Renal pelvis (tissue), 12 donors: ENCODE measurements at places on chromosomes 12 and 14.

DNA sequence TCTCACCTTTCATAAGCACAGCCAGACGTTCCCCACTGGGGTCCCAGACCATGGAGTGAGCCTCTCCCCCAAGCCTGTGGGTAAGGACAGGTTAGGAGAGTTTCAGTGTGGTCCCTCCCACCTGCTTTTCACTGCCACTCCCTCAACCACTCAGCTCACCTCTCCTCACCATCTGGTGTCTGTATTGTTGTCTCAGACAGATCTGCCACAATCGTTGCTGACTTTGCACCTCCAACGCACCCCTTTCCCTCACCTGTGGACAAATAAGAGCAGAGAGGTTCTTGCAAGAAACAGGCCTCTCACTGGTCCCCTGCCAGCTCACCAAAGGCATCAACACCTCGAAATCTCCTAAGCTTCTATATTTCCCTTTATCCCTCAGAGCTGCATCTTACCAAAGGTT is 8.8 kb downstream of the MYG1 start:
- DNase-seq = no peak

- DNase-seq = no peak
Observed at GRCh38 chr14:100039903-100040302, 25.3 kb upstream of the EVL start.

- DNase-seq = no peak
Observed at GRCh38 chr12:122729583-122730214, 945 bp downstream of the HCAR1 start.

DNA sequence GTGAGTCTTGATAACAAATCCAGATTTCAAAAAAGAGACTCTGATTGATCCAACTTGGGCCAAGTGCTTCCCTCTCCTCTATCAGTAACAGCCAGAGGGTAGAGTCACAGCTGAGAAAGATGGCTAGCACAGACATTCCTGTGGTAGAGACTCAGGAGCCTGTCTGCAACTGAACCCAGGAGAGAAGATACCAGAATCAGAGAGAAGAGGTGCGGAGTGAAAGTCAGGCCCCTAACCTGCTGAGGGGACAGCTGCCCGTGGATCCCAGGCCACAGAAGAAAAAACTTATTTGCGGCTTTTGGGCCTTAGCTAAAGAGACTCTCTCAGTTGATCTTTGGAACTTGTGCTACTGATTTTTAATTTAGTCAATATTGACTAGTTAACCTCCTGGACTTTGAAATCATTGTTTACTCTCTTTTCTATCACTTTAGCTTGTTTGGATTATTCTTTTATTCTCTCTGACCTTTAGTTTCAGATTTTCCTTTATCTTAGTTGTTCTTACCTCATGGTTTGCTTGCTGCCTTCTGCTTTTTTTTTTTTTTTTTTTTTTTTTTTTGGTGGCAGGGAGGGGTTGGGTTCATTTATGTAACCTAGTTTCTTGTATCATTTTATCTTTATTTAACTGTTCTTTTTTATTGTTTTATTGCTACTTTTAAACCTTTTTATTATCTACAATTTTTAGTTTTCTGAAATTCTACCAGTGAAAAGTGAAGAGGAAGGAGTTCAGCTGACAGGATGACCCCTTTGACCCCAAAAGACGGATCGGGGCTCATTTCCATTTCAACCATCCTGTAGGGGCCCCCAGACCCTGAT is 154.9 kb upstream of the KRR1 start:
- no peak for DNase-seq

- DNase-seq = no peak
Observed at GRCh38 chr14:49796025-49796424, 28.1 kb downstream of the KLHDC2 start.

DNA sequence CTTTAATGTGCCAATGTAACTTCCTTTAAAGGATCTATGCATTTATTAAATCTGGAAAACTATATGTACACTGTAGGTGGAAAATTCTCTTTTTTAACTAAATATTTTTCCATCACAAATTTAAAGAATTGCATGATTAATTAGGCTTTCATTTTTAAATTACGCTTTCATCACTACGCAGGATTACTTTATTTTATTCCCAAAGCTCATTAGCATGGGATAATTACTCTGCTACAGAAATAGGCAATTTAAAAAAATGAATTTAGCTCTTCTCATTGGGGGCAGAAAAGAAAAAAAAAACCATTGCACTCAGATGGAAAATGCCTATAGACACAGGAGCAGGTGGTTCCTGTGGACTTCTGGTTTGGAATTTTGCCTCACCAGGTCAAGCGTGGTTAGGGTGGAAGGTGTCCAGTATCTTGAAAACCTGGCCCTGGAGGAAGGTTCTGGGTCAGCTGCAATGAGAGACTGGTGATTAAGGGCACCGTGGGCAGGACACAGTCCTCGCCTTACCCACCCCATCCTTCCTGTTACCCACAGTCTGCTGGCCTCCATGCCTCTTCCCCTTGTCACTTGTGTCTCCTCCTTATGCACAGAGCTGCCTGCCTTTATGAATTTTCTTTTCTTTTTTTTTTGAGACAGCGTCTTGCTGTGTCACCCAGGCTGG is 17.3 kb upstream of the RIN3 start:
- no peak for DNase-seq

DNA sequence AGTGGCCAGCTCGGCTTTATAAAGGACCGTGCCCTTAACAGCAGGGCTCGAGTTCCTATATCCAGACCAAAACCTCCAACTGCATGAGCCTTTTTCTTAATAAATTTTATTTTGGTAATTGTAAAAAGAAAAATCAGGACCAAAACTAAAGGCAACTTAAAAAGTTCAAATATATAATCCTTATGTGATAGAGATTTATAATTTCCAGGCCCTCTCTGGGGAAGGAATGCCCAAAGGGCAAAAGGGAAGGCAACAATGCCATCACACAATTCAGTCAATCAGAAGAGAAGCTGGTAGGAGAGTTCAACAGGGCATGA is 401 bp upstream of the IPO4 start:
- DNase-seq = no peak

- no peak for DNase-seq
Observed at GRCh38 chr14:75487155-75487671, 35.1 kb upstream of the BATF start.

DNA sequence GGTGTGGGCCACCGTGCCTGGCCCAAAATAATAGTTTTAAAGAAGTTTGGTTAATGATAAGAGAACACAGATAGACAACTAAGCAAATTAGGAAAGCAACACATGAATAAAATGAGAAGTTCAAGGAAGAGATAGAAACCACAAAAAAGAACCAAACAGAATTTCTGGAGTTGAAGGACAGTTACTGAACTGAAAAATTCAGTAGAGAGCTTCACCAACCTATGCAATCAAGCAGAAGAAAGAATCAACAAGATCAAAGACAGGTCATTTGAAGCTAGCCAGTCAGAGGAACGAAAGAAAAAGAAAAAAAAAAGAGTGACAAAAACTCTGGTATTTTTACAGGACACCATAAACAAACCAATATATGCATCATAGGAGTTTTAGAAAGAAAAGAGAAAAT is 15.4 kb upstream of the KRT83 start:
- DNase-seq = no peak

- DNase-seq = no peak
Observed at GRCh38 chr12:130530429-130530828, 185.7 kb downstream of the RIMBP2 start.

GRCh38 chr12:71449373-71450070 is 9.9 kb downstream of the LGR5 start:
- no peak for DNase-seq

- no peak for DNase-seq
Observed at GRCh38 chr12:93237235-93237915, 140.3 kb upstream of the NUDT4 start.

DNA sequence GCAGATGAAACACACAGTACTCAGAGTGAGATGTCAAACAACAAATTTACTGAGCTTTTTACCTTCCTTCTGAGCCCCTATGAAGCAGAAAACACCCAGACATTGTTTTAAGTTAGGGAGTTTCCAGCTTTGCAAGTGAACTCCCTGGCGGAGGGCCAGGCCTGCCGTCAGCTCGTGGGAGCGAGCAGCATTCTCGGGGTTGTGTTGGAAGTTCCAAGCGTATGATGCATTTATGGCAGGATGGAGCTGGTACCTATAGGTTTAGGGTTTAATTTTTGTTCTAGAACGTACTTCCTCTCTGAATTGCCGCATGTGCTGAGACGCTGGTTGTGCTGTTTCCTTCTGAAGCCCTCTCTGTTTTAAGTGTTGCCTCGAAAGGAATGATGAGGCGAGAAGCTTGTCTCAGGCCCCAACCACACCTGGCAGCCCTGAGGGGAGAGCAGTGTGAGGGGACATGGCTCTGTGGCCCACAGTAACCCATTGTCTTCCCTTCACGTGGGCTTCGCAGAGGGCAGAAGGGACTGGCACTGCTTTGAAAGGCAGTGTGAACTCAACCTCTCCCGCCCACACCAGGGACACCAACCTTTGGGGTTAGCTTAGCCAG is 76.6 kb downstream of the SSPN start:
- peak; percentile 63 for DNase-seq

GRCh38 chr12:88142610-88142991 is 494 bp downstream of the TMTC3 start:
- no peak for DNase-seq

GRCh38 chr12:64781280-64782190 is 22.3 kb upstream of the GNS start:
- no peak for DNase-seq

DNA sequence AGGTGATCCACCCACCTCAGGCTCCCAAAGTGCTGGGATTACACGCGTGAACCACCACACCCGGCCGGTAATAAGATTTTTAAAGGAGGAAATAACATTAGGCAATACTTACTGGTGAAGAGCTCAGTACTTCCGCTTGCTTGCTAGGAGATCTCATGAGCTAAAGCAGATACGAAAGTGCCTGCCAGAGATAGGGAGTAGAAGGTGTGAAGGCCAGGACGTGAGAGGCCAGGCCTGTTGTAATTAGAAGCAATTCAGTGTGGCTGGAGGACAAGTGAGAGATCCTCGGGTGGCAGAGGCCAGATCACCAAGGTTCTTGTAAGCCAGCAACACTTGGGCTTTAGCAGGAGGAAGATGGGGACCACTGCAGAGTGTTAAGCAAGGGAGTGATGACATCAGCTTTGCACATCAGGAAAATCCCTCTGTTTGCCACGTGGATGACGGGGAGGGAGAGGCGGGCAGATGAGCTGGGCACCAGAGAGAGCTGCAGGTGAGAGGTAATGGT is 7.6 kb downstream of the TECPR2 start:
- no peak for DNase-seq
